ENCODE measurements at places on chromosomes 3 and 15.

GRCh38 chr15:39433376-39433775, 147.5 kb upstream of the THBS1 start:
- DNase-seq = peak; percentile 9

DNA sequence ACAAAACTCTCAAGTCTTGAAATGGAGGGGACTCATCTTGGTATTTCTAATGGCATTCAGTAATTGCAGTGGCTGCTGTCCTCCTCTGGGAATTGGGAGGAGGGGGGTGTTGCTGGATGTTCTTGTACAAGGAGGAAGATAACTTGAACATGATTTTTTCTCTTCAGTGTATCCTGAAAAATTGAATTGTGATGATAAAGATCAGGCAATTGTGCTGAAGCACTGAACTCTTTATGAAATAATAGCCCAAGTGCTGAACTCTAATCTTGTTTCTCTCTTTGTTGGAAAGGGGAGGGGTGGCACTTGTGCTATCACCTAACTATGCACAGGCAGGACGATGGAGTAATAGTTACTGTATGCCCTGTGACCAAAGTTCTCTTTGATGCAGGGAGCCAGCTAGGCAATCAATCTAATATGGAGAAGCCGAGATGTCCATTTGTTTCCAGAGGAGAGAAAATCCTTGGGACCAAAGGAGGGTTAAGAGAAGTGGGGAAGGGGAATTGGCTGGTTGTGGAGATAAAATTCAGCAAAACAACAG, 68.1 kb upstream of the ATP2C1 start:
- DNase-seq = no peak

GRCh38 chr3:17927036-17927435, 184.6 kb upstream of the TBC1D5 start:
- DNase-seq = no peak

DNA sequence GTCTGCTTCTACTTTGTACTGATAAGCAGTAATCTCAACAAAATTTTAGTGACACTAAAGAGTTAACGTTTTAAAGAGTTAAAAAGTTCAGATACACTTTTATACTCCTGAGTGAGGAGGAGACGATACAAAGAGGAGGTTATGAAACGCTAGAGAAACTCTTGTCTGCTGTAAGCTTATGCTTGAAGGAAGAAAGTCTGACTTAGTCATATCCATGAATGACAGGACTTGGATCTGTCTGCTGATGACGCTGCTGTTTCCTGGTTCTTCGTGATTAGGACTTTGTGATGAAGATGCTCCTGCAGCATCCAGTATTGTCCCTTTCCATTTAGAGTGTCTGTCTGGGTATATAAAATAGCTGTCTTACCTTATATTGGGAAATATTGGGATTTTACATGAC, 15.8 kb downstream of the TCF12 start:
- no peak for DNase-seq

GRCh38 chr15:88802991-88803240, 320 bp upstream of the ACAN start:
- DNase-seq = no peak

- no peak for DNase-seq
These were observed 86.9 kb upstream of the MEX3B start for GRCh38 chr15:82132742-82133141.

DNA sequence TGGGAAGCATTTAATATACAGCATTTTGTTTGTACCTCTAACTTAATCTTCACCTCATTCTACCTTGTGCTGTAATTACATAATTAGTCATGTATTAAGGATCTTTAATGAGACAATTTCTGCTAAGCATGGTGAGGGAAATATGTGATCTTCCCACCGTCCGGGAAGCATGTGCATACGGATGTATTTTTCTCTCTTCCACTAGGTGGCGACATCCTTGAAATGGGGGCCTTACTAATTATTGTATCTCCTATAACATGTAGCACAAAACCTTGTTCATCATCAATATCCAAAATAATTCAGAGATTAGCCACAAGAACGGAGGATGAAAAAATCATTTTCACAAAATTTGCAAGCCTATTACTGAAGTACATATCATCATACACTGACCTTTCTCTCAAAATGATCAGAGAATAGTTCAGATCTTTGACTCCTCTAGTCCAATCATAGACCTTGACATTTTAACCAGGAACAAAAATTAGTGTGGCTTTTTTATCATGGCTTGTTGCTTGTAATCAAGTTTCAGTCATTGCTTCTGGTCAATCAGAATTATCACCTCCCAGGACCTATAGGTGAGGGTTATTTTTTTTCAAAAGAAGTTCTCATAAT, 148.9 kb upstream of the GBE1 start:
- DNase-seq = peak; percentile 75

All from Kasumi-1 (cell line).